HepG2 (cell line): ENCODE measurements at places on chromosomes 7 and 10. TPM values are rescaled to one million over a fixed set of nuclear protein-coding genes. Genes with fewer than 3 reads are reported as not detected.
A peak's percentile ranks its signal among the peaks of the same experiment; 100 is the strongest.

DNA sequence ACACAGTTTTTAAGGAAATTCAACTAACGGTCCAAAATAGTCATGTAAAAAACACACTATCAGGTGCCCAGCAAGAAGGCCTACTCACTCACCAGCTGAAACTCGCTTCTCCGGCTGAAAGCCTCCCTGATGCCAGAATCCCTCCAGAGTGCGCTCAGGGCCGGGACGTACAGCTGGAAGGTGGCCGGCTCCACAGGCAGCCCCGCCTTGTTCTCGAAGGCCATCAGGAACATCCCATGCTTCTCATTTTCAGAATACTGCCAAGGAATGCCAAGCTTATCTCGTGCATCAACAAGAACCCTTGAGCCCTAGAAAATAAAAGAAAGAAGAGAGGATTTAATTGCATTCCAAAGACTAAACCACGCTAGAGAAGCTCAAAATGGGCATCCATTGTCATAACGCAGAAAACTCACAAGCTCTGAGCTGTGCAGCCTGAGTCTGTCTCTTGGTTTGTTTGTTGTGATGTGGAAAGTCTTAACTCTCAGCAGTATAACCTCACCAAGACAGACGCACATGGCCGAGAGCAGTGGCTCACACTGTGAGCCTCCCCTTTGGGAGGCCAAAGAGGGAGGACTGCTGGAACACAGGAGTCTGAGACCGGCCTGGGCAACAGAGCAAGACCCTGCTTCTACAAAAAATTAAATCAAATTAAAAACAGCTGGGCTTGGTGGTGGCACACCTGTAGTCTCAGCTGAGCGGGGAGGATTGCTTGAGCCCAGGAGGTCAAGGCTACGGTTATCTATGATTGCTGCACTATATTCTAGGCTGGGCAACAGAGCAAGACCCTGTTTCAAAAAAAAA is 49.1 kb downstream of the GNA12 start:
- H3K36me3 ChIP-seq, result peaks cover 16% of the 10 kb centered on the region
- H3K4me1 ChIP-seq, result peaks cover 34% of the 10 kb centered on the region
- H3K27me3 ChIP-seq, result no peaks in the 10 kb centered on the region
- no peak overlapping the region for H3K27ac ChIP-seq
- DNase-seq, result no peak

GRCh38 chr10:22927661-22928403 is at the start of gene ARMC3:
Gene ARMC3, plus strand, starts transcription at chr10:22928053. Its CDS starts 3,944 bp downstream, at chr10:22931997.
- peak; percentile 41 for DNase-seq
- no peak within 1 kb of the TSS for H3K27ac ChIP-seq

DNA sequence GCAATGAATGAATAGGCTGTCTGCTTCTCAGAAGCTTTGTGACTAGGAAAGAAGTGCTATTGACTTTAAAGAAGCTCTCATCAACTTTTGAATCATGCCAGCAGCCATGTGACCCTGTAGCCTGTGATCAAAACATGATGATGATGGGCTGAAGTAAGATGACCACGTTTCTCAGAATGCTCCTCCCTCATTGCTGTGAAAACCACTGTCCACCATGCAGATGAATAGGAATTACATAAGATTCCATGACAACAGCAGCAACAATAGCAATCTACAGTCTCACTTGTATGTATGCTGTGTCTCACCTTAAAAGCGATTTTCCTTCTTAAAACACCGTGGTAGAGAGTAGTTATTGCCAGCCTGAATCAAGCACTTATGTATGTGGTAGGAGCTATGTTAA is 228.4 kb downstream of the TRIL start:
- no peaks in the 10 kb centered on the region for H3K4me1 ChIP-seq
- H3K27ac ChIP-seq, result no peak overlapping the region
- H3K27me3 ChIP-seq, result no peaks in the 10 kb centered on the region
- H3K36me3 ChIP-seq, result no peaks in the 10 kb centered on the region
- DNase-seq, result no peak

Gene DNAJC9
- total RNA-seq, result 60.3 and 76.9 TPM in 2 replicates

DNA sequence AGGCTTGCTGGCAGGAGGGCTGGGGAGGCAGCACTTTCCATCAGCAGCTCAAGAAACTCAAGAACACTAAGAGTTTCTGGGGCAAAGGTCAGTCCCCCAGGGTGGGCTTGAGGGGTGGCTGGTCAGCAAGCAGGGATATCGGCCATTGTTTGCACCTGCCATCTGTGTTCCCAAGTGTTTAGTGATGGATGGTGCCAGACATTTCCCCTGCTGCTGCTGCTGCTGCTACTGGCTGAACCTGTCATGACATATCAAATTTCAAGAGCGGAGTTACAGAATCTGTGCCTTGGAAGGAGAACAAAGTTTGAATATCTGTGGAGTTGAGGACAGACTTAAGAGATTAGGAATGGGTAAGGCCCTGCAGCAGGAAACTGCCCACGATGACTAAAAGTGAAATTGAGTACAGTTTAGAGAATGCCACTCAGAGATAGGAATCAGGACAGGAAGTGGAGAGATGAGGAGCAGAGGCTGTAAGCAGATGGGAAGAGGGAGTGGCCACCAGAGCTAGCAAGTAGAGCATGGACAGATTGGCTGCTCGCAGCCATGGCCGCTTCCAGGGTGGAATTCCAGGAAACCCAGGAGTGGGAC is 39.2 kb upstream of the PPP1R3C start:
- no peak overlapping the region for H3K4me3 ChIP-seq
- no peak overlapping the region for H3K27ac ChIP-seq
- H3K4me1 ChIP-seq, result no peaks in the 10 kb centered on the region
- no peaks in the 10 kb centered on the region for H3K27me3 ChIP-seq
- no peaks in the 10 kb centered on the region for H3K36me3 ChIP-seq

DNA sequence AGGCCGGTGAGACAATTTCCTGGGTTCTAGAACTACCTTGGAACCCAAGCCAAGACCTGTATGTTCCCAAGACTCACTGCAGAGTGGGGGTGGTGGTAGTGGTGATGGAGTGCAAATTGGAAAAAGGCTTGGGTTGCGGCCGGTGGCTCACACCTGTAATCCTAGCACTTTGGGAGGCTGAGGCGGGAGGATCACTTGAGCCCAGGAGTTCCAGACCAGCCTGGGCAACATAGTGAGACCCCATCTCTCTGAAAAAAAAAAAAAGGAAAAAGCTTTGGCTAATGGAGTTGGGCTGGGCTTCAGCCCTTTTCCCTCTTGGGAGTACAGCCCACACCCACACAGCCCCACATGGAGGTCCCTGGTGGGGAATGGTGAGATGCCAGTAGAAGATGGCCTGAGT is 4.1 kb downstream of the AP4M1 start:
- no peak overlapping the region for H3K27ac ChIP-seq
- no peak for DNase-seq

DNA sequence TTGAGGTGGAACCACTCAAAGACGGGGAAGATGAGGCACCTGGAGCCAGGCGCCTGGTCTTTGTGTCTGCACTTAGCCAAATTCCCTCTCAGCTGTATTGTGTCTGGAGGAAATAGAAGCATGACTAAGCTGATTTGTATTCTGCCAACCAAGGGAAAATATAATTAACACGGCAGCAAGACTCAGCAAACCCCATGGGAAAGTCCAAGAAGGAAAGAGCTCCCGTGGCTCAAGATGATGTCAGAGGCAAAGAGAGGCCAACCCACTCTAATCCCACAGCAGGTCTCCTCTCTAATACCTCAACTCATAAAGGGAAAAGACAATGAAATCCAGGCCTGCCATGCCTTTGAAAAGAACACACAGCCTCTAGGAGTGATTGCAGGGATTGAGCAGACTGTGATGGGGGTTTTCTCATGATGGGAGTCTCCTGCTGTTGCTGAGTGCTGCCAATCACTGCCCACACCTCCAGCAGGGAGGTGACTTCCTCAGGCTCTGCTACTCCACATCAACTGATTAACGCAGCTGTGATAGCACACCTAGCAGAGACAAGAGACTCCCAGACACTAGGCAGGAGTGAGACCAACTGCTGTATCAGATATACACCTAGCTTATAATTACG is 255.5 kb upstream of the C7orf33 start:
- no peak overlapping the region for H3K27ac ChIP-seq
- H3K36me3 ChIP-seq, result no peaks in the 10 kb centered on the region
- no peak overlapping the region for H3K4me3 ChIP-seq
- DNase-seq, result no peak

Gene SLC26A3
- total RNA-seq, result 0.08 and 0.11 TPM in 2 replicates

- no peak for DNase-seq
- H3K4me3 ChIP-seq, result no peak overlapping the region
- no peaks in the 10 kb centered on the region for H3K27me3 ChIP-seq
- no peak overlapping the region for H3K27ac ChIP-seq
- no peaks in the 10 kb centered on the region for H3K36me3 ChIP-seq
Measured at GRCh38 chr10:21981118-21981517, 22.4 kb downstream of the DNAJC1 start.

DNA sequence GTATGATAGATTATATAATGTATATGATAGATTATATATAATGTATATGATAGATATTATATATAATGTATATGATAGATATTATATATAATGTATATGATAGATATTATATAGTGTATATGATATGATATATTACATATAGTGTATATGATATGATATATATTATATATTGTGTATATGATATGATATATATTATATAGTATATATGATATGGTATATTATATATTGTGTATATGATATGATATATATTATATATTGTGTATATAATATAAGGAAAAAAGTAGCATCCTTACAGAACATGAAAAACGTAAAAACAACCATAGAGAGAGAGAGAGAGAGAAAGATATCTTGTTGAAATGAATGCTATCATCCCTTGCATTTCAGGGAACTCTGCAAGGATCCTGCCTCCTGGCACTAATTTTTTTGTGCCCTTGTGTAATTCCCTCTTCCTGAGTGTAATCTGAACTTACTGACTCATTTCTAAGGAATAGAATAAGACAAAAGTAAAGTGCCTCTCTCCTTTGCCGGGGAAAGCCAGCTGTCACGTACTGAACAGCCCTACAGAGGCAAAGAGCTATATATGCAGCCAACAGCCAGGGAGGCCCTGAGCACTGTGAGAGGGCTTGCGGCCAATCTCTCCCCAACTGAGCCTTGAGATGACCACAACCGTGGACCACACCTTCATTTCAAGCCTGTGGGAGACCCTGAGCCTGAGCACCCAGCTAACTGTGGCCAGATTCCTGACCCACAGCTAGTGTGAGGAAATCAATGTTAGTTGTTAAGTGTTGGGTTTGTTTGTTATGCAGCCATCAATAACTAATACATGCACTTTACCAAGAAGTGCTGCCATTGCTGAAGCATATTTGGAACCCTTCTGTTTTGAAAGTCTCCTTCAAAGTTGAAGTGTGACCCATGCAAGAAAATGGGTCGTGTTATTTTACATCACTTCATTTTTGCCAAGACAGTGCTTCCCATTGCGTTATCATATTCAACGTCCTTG is 61.1 kb upstream of the EZH2 start:
- peaks cover 29% of the 10 kb centered on the region for H3K4me1 ChIP-seq
- H3K27ac ChIP-seq, result no peak overlapping the region
- DNase-seq, result no peak
- H3K36me3 ChIP-seq, result no peaks in the 10 kb centered on the region
- no peaks in the 10 kb centered on the region for H3K27me3 ChIP-seq
- no peak overlapping the region for H3K4me3 ChIP-seq

GRCh38 chr10:78952030-78952429 is 116.7 kb upstream of the ZMIZ1 start:
- peaks cover 25% of the 10 kb centered on the region for H3K4me1 ChIP-seq
- no peaks in the 10 kb centered on the region for H3K36me3 ChIP-seq
- H3K27ac ChIP-seq, result no peak overlapping the region
- no peaks in the 10 kb centered on the region for H3K27me3 ChIP-seq
- no peak overlapping the region for H3K4me3 ChIP-seq

GRCh38 chr10:119737823-119738222 is 12.0 kb downstream of the INPP5F start:
- H3K36me3 ChIP-seq, result no peaks in the 10 kb centered on the region
- peaks cover 64% of the 10 kb centered on the region for H3K4me1 ChIP-seq

Gene RNF32
- total RNA-seq, result not detected in 2 replicates

Gene NME8
- not detected in 2 replicates for total RNA-seq

DNA sequence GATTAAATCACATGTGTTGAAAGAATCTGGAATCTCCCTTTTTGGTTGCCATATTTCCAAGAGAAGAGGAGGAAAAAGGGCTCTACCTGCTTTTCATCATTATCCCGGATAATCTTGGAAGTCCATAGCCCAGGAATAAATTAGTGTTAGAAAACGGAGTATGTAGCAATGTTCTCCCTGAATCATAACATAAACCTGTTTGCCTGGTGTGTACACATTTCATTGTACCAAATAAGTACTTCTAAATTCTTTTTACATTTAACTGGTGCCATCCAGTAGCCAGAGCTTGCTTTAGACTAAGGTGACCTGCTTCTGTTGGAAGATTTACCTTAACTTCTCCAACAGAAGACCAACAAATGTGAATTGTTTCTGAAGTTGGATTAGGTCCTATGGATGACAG is 182.3 kb upstream of the C7orf33 start:
- H3K27ac ChIP-seq, result no peak overlapping the region
- H3K4me1 ChIP-seq, result 0 out of 2 replicates have a peak, but pooled peaks cover 10% of the 10 kb centered on the region
- DNase-seq, result no peak
- H3K27me3 ChIP-seq, result no peaks in the 10 kb centered on the region

Gene MDH2
- total RNA-seq, result 90.3 and 107 TPM in 2 replicates

Gene SUPV3L1
- 45.7 and 57.0 TPM in 2 replicates for total RNA-seq

Gene SMARCD3
- total RNA-seq, result 0.53 and 0.62 TPM in 2 replicates

- peaks cover 13% of the 10 kb centered on the region; the same call in 2 of the 3 replicates for H3K36me3 ChIP-seq
- no peak for DNase-seq
- peak overlapping the region; percentile 98 for H3K27ac ChIP-seq
- H3K27me3 ChIP-seq, result no peaks in the 10 kb centered on the region
Measured at GRCh38 chr10:37856881-37857286, 526 bp downstream of the ZNF248 start.

- H3K27ac ChIP-seq, result no peak overlapping the region
- peaks cover 5% of the 10 kb centered on the region for H3K36me3 ChIP-seq
- H3K4me3 ChIP-seq, result no peak overlapping the region
- H3K4me1 ChIP-seq, result peaks cover 63% of the 10 kb centered on the region
- H3K27me3 ChIP-seq, result no peaks in the 10 kb centered on the region
- no peak for DNase-seq
Measured at GRCh38 chr7:36188266-36188665, 35.2 kb downstream of the EEPD1 start.

Gene AKR1B15
- 0.77 and 1.2 TPM in 2 replicates for total RNA-seq

- no peaks in the 10 kb centered on the region for H3K27me3 ChIP-seq
- H3K27ac ChIP-seq, result no peak overlapping the region
- no peaks in the 10 kb centered on the region for H3K4me1 ChIP-seq
- no peaks in the 10 kb centered on the region for H3K36me3 ChIP-seq
- no peak overlapping the region for H3K4me3 ChIP-seq
- no peak for DNase-seq
Measured at GRCh38 chr10:108404155-108404554, 1239.6 kb upstream of the SORCS1 start.

- DNase-seq, result no peak
- no peak overlapping the region for H3K4me3 ChIP-seq
- H3K4me1 ChIP-seq, result peaks cover 22% of the 10 kb centered on the region
- H3K27me3 ChIP-seq, result no peaks in the 10 kb centered on the region
- peaks cover 21% of the 10 kb centered on the region for H3K36me3 ChIP-seq
Measured at GRCh38 chr10:113038985-113039384, 88.9 kb downstream of the TCF7L2 start.

Gene COL13A1
- not detected in 2 replicates for total RNA-seq
